ENCODE measurements at places on chromosomes 7 and 10. TPM values are rescaled to one million over a fixed set of nuclear protein-coding genes. Genes with fewer than 3 reads are reported as not detected.

- DNase-seq = no peak
These were observed 261.6 kb downstream of the TNS3 start for GRCh38 chr7:47320296-47320695.

- no peak for DNase-seq
These were observed 111.2 kb upstream of the KIAA1217 start for GRCh38 chr10:24097751-24098207.

GRCh38 chr10:64159910-64160872 lies 639.0 kb downstream of the REEP3 start:
- no peak for DNase-seq

- no peak for DNase-seq
These were observed 1.6 kb downstream of the GHRHR start for GRCh38 chr7:30965372-30965771.

- no peak for DNase-seq
These were observed 59.9 kb downstream of the WDFY4 start for GRCh38 chr10:48744587-48744986.

- DNase-seq = no peak
These were observed 38.3 kb downstream of the PTTG1IP2 start for GRCh38 chr7:90507692-90508091.

DNA sequence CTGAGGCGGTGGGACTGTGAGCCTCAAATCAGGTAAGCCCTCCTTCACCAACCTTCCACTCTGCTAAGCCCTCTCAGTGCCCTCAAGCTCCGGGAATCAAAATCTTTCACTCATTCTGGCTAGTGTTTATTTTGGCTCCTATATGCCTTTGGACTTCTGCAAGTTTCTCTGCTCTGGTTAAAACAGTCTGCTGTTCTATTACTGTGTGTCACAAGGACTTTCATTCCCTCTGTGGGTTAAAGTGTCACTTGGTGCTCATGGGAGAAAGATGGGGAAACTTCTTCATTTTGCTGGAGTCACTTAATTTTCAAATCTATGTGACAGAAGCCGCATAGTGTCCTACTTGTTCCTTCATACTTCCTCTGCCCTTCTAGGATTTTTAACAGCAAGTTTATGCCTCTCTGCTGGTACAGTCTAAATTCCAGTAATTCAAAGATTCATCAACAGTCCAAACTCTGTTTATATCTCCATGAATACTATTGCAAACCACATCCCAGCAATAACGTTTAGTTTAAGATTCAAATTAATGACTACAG lies 61.3 kb downstream of the CD36 start:
- DNase-seq = no peak

GRCh38 chr10:26890956-26891355 lies 30.2 kb upstream of the ABI1 start:
- no peak for DNase-seq

- no peak for DNase-seq
These were observed 76.4 kb downstream of the RELN start for GRCh38 chr7:103912891-103913605.

DNA sequence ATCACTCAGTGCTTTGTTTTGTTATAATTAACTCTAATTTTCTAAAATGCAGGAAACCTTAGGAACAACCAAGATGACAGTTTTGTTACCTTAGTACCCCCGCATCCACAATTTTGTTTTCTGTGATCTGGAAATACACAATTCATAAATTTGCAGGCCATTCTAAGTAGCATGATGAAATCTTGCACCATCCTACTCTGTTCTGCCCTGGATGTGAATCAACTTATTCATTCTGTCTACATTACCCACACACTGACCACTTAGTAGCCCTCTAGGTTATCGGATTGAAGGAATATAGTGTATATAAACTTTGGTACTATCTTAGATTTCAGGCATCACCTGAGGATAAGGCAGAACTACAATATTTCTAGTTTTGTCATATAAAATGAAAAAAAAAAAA lies 155.9 kb downstream of the CTTNBP2 start:
- no peak for DNase-seq

- no peak for DNase-seq
These were observed 687 bp upstream of the DKK1 start for GRCh38 chr10:52313256-52313932.

GRCh38 chr10:133154996-133155778 lies 4.8 kb upstream of the KNDC1 start:
- no peak for DNase-seq

DNA sequence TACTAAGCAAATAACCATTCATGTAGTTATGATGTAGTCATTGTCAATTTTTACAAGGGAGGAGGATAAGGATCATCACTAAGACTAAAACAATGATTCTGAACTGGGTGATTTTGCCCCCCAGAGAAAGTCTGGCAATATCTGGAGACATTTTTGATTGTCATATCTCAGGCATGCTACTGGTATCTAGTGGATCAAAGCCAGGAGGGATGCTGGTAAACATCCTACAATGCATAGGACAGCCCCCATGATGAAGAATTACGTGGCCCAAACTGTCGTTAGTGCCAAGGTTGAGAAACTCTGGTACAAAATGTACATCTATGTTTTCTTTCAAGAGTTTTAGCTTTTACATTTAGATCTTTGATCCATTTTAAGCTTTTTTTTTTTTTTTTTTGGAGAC lies 57.3 kb downstream of the GBF1 start:
- DNase-seq = no peak

- DNase-seq = no peak
These were observed 316.0 kb upstream of the AOAH start for GRCh38 chr7:37040330-37040729.

GRCh38 chr10:117861329-117861728 lies 185.4 kb downstream of the RAB11FIP2 start:
- no peak for DNase-seq

- DNase-seq = no peak
These were observed 273.7 kb upstream of the KLF14 start for GRCh38 chr7:131007439-131008330.

DNA sequence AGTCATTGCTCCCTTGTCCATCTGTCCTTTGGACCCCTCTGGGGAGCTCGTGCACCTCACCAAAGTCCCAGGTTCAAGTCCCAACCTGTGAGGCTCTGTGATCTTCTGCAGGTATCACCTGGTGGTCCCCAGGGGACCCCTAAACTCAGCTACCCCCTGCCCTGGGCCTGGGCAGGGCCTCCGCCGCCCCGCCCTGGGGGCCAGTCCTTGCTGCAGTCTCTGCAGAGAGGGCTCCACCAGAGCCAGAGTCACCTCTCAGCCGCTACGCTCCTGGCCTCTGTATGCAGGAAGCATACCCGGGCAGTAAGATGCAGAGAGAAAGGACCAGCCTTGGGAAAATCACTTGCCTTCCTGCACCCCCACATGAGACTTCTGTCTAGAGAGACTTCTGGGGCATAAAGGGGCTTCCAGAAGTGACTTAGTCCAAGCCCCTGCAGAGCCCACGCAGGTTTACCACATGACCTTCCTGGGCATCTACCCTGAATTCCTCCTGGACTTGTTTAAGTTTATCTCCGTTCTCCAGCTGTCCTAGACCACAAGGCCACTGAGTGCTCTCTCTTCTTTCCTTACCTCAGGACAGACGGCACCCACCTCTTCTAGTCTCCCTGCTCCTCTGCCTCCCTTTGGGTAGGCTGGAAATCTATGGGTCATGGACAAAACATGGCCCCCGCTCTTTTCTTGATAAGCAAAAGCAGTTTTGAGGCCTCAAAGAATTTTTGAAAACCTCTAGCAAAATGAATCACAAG lies 21.2 kb downstream of the CALML5 start:
- no peak for DNase-seq

DNA sequence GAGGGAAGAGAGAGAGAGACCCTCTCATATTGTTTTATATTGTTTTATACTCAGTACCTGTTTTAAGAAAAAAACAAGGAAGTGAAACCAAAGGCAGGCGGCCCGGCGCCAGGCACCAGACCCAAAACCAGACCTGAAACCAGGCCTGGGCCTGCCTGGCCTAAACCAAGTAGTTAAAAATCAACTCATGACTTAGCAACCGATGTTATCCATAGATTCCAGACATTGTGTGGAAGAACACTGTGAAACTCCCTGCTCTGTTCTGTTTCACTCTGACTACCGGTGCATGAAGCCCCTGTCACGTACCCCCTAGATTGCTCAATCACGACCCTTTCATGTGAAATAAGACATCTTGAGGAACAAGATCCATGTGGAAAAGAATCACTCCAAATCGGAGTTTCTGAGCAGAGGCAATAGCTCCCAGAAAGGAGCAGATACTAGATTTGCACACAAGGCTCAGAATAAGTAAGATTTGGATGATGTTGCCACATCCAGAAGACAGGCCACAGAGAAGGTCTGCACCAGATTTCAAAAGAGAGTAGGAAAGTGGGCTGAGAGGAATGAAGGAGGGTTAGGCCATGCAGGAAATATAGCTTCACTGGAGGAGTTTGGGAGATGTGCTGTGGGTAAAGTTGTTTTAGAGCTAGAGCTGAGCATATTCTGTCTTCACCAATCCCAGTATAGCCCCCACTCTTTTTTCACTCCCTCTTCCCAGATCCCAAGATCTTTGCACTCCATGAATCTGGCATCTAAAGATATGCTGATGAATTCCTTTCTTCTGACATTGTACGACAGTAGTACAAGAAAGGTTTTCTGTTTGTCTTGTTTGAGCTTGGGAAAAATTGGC lies 8.8 kb upstream of the ZNF248 start:
- DNase-seq = no peak

DNA sequence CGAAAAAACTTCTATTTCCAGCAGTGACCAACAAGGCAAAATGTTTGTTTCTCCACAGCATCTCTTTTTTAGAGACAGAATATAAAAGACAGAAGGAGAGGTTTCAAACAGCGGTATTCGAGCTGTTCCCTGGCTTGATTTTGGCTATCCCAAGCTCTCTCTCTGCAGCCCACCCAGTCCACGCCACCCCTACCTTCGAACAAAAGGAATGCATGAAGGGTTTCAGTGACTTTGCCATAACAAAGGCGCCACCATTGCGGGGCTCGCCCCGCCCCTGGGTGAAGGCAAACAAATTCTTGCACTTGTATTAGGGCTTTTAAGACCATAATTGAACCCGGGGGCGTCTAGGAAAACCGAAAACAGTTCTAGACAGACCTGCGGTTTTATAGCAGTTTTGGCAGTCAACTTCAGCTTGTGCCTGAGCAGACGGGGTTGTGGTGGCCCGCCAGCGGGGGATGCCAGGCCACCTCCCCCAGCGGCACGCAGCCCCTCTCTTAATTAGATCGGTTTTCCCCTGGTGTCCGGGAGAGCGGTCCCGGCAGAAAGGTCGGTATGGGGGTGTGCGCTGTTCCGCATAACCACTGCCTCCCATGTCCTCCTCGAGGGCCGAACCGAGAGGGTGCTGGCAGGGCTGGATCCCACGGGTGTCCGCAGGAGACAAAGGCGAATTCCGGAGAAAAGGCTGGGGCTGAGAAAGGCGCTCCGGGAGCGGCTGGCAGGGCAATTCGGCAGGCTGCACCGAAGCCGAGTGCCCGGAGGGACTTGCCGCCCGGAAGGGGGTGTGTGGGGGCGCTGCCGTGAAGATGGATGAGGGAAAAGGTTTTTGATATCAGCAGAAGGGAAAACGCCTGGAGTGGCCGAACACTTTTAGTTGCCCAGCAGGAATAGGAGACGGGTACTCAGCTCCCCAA lies 2.7 kb upstream of the HOXA11 start:
- DNase-seq = no peak

DNA sequence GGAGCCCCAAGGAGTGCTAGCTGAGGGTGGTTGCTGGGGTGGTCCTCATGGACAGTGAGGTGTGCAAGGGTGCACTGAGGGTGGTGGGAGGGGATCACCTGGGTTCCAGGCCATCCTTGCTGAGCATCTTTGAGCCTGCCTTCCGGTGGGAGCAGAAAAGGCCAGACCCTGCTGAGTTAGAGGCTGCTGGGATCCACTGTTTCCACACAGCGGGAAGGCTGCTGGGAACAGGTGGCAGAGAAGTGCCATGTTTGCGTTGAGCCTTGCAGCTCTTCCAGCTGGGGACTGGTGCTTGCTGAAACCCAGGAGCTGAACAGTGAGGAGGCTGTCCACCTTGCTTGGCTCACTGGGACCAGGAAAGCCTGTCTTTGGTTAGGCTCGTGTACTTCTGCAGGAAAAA lies 34.9 kb downstream of the PRF1 start:
- no peak for DNase-seq

DNA sequence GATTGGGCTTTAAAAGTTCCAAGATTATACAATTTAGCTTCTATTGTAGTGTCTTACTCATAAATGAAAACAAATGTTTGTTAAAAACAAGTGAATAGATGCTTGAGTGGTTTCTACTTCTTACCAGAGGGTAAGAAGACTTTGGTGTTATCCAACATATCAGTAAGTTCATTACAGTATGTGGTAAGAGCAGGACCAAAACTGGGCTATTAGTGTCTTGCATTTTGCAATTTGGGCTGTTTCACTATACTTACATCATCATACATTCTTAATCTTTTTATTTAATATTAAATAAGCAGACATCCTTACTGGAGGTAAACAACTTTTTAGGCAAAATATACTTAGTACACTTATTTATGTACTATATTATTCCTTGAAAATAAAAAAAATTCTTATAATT lies 248.4 kb upstream of the HGF start:
- DNase-seq = no peak

DNA sequence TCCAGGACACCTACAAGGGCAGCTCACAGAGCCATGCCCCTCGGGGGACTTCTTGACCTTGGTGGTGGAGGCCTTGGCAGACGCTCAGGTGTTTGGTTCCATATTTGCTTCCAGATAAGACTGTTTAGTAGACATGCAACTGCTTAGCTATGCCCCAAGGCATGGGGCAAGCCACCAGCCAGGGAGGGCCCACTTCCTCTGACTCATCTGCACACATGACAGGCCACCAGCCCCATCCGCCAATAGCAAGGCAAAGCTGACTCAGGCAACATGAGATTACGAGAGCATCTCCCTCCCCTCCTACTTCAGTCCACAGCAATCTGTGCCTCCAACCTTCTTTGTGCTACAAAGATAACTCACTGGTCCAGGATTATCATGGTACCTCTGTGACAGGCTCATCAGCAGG lies 54.9 kb downstream of the KCNMA1 start:
- DNase-seq = no peak

DNA sequence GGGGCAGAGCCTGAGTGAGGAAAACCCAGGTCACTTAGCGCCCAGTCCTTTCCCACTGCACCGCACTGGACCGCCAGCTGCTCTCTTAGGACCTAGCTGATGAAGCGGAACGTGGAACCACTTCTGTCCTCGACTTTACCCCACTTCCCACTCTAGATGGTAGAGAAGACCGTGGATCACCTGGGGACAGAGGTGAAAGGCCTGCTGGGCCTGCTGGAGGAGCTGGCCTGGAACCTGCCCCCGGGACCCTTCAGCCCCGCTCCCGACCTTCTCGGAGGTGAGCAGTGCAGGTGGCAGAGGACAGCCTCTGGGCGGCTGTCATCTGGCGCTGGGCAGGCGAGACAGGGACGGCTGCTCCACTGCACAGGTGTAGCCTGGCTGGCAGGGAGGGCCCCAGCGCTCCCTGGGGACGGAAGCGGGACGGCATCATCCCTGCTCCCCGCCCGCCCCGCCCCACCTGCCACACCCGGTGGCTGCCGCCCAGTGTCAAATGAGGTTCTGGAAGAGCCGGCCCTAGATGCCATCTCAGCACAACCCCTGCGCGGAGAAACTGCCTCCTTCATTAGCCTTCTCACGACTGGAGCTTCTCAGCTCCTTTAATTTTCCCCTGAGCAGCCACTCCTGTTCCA lies 11.7 kb downstream of the PLAC9 start:
- no peak for DNase-seq

The SH2D4B gene
- total RNA-seq = not detected

The GARIN1A gene
- total RNA-seq = 2.2 TPM

The CCL24 gene
- total RNA-seq = 0.72 TPM

The C10orf71 gene
- 100 TPM for total RNA-seq

The TUBB8 gene
- total RNA-seq = not detected

The LEP gene
- total RNA-seq = 0.32 TPM

The PNLIP gene
- total RNA-seq = 1.5 TPM

All from heart right ventricle (tissue), 16 donors.